Bone marrow (tissue), 2 donors: ENCODE measurements at places on chromosomes 1 and 21.

DNA sequence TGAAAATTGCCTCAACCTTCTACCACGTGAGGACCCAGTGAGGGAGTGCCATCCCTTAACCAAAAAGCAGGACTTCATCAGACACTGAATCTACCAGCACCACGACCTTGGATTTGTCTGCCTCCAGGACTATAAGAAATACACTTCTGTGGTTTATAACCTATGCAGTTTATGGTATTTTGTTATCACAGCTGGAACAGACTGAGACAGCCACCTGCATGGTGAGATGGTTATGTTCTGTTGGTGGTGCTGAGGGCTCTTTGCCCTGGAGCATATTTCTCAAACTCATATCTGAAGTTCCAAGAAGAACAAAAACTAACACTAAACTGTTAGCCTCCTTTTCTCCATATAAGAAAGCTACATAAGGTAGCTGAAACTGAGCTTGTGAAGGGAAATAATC lies 69.8 kb upstream of the RGS18 start:
- no peak for DNase-seq

- DNase-seq = peak; percentile 37
These were observed 6.2 kb downstream of the E2F2 start for GRCh38 chr1:23524716-23525401.

DNA sequence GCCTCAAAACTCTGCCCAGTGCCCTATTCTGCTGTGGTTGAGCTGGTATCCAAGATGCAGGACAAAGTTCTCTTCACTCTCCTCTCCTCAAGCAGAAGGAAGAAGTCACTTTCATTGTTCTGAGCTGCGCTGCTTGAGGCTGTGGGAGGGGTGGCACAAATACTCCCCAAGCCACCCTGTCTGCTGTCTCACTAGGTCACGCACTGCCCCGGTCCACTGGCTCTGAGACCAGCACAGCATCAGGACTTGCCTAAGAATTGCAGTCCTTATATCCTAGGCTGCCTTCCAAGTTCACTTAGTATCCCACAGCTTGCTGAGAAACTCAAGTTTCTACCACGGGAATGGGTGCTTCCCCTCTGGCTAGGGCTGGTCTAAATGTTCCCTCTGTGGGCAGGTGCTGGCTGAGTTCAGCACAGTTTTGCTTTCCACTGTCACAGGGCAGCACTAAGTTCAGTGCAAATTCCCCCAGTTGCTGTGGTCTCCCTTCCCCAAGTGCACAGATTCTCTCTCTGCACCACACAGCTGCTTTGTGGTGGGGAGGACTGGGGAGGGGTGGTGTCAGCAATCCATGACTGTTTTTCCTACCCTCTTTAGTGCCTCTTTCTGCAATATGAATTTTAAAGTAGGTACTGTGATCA lies 32.4 kb downstream of the SLC9C2 start:
- DNase-seq = peak; percentile 3

- DNase-seq = no peak
These were observed 99.9 kb downstream of the C1orf94 start for GRCh38 chr1:34276606-34277005.

DNA sequence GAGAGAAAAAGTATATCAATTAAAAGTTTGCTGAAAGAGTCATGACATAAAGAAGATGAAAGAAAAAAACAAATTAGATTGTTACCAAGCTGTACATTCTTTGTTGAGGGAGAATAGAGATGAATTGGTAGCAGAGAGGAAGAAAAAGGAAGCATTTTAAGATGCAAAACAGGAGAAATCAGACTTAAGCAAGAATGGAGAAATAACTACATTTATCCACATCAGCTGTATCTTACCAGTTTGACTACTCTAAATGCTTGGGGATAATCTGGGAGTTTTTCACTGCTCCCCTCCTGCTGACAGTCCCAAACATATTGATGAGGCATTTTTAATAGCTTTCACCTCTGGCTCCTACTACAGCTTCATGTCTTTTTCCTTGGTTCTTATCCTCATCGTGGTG lies 16.8 kb upstream of the PTPRC start:
- no peak for DNase-seq

- no peak for DNase-seq
These were observed 50.8 kb downstream of the CAPN9 start for GRCh38 chr1:230797942-230798365.

GRCh38 chr1:235675152-235675890 lies 25.7 kb upstream of the GNG4 start:
- no peak for DNase-seq

GRCh38 chr1:112818990-112819689 lies 104.0 kb upstream of the PPM1J start:
- peak; percentile 50 for DNase-seq

- no peak for DNase-seq
These were observed 59.3 kb upstream of the C1orf174 start for GRCh38 chr1:3959361-3959760.

DNA sequence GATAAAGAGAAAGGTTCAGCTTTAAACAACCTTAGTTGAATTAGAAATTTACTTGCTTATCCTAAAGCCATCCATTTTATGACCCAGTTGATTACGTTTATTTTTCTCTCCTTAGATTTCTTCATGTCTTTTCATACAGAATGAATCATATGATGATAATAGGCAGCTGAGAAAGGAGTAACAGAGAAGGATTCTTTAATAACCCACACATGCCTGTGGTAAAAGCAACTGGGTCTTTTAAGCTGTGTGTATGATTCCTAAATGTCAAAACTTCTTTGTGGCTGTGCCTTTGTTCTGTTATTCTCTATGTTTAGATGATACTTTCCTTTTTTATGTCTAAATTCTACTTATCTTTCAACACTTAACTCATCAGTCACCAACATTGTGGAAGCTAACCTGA lies 626.5 kb downstream of the NCAM2 start:
- no peak for DNase-seq

GRCh38 chr1:30657131-30658013 lies 66.0 kb downstream of the MATN1 start:
- DNase-seq = no peak

DNA sequence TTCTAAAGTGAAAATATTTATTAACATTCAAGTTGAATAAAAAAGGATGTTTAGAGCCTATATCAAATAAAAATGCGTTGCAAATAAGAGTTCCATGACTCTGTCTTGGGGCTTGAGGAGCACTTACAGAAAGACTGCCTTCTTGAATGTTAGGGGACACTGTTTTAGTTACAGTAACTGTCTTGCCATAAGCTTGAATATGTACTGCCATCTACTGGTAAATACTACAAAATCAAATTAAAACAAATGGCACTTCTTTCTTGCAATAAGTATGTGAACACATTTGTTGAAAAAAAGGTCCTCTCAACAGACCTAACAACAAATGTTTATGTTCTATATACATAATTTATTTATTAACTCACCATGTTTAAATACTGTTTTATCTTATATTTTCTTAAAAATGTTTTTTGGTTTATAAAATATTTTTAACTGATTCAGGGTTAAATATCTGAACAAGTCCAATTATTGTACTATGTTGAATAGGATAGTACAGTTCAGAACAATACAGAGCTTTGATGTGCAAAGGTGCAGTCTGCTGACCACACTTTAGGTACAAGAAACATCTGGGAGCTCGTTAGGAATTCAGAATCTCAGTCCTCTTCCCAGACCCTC lies 199.5 kb downstream of the LRRIQ3 start:
- DNase-seq = no peak

DNA sequence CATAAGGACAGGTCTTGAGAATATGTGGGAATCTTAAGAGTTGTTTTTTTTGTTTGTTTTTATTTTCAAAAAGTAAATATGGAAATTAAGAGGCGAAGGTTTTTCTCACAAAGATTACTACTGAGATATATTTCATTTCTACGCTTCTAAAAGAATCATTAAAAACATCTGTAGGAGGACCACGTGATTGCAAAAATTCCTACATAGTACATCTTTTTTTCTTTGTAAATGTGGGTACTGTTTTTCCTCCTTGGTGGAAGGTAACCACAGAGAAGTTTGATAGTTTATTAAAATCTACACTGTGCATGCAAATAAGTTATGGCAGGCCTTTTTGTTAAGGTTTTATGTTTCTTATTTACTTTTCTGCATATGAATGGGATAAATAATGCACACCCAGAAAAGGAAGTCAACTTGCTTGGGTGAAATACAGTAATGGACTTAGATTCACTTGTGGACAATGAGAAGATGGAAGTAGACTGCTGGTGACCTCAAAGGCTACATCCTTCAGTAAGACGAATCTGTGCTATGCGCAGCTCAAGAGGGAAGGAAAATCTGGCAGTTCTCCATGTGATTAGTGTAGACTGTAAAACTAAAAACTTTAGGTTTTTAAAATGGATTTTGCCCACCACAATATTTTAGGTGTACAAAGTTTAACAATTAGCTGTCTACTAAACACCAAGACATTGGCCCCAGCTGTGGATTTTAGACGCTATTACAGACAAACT lies 2.0 kb downstream of the AK5 start:
- no peak for DNase-seq

DNA sequence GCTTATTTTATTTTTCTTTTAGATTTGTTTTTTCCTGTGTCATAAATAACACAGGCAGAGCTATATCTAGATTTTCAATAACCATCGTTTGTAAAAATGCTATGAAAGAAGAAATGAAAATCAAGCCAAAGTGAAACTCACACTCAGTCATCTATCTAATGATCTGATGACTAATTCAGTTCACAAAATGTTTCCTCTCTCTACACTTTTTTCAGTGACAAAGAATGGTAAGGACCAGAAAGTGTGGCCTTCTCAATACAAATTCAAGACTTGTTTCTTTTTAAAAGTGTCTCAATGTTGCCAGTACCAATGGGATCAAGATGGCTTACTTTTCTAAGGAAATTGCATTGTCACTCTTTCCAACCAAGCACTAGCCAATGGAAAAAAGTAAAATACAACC lies 282.8 kb upstream of the PKN2 start:
- no peak for DNase-seq

DNA sequence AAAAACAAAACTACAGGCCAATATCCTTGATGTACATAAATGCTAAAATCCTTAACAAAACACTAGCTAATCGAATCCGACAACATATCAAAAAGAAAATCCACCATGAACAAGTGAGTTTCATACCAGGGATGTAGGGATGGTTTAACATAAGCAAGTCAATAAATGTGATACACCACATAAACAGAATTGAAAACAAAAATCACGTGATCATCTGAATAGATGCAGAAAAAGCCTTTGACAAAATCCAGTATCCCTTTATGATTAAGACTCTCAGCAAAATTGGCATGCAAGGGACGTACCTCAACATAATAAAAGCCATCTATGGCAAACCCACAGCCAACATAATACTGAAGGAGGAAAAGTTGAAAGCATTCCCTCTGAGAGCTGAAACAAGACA lies 466.1 kb downstream of the BRINP3 start:
- no peak for DNase-seq

GRCh38 chr1:221228594-221228993 lies 349.4 kb downstream of the HLX start:
- DNase-seq = no peak

DNA sequence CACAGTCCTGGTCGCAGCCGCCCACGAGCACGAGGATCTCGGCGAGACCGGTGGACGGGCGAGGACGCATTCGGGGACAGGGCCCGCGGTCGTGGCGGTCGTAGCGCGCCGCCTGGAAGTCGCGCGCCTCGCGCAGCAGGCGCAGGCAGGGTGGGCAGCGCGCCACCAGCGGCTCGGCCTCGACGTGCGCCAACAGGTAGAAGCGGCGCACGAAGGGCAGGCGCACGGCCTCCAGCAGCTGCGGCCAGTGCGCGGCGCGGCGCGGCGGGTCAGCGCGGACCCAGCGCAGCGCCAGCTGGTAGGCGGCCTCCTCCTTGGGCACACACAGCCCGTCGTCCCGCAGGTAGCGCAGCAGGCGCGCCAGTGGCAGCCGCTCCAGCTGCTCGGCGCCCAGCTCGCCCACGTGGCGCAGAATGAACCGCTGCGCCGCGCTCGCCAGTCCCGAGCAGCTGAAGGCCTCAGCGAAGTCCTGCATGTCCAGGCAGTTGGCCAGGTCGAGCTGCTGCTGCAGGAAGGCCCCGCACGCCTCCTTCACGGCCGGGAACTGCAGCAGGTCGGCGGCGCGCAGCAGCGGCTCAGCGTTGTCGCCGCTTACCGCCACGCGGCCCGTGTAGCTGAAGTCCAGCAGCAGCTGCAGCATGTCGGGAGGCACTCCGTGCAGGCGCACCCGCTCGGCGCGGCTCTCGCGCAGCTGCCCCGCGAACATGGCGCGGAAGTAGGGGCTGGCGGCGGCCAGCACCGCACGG lies 573 bp downstream of the KLHL21 start:
- DNase-seq = no peak

- DNase-seq = no peak
These were observed 67.6 kb downstream of the RGS13 start for GRCh38 chr1:192703283-192704206.

GRCh38 chr1:1270813-1271212 lies 2.8 kb downstream of the UBE2J2 start:
- DNase-seq = no peak

DNA sequence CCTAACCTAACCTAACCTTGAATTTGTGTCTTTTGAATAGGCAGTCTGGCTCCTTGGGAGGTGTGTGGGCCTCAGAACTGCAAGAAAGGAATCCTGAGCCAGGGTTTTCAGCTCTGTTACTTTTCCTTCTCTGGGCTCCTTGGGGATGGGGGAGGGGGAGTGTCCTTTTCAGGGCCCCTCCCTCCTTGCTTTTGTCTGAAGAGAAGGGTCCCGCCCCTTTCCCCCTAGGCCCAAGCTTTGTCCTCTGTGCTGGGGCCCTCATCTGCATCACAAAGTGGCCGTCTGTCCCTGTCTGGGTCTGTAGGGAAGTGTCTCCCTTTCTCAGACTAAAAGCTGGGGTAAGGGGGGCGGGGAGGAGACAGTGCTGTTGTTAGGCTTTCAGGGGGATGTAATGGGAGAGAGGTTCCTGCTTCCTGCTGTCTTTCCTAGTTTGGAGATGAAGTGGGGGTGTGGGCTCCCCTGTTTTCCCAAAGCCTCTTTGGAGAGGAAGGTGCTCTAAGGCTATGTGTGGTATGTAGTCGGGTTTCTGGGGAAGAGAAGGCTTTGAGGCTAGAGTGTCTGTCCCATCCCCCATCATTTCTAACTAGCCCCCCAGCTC lies 3.1 kb downstream of the AGO1 start:
- DNase-seq = no peak

- peak; percentile 13 for DNase-seq
These were observed 334.4 kb downstream of the SRGAP2C start for GRCh38 chr1:121519042-121519755.

DNA sequence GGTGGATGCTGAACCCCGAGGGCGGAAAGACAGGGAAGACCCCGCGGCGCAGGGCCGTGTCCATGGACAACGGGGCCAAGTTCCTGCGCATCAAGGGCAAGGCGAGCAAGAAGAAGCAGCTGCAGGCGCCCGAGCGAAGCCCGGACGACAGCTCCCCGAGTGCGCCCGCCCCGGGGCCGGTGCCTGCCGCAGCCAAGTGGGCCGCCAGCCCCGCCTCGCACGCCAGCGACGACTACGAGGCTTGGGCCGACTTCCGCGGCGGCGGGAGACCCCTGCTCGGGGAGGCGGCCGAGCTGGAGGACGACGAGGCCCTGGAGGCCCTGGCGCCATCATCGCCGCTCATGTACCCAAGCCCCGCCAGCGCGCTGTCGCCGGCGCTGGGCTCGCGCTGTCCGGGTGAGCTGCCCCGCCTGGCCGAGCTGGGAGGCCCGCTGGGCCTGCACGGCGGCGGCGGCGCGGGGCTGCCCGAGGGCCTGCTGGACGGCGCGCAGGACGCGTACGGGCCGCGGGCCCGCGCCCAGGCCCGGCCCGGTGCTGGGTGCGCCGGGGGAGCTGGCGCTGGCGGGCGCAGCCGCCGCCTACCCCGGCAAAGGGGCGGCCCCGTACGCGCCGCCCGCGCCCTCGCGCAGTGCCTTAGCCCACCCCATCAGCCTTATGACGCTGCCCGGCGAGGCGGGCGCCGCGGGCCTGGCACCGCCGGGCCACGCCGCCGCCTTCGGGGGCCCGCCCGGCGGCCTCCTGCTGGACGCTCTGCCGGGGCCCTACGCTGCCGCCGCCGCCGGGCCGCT lies 20.7 kb downstream of the FOXO6 start:
- no peak for DNase-seq

GRCh38 chr1:161884475-161884874 lies 118.4 kb downstream of the ATF6 start:
- DNase-seq = no peak
